Stomach (tissue), 19 donors: ENCODE measurements at places on chromosomes 2 and 18. TPM values are rescaled to one million over a fixed set of nuclear protein-coding genes. Genes with fewer than 3 reads are reported as not detected.

GRCh38 chr2:197704434-197705120, 592 bp upstream of the MARS2 start:
- H3K4me1 ChIP-seq, result peaks cover 43% of the 10 kb centered on the region
- no peak for DNase-seq
- H3K27me3 ChIP-seq, result no peaks in the 10 kb centered on the region

DNA sequence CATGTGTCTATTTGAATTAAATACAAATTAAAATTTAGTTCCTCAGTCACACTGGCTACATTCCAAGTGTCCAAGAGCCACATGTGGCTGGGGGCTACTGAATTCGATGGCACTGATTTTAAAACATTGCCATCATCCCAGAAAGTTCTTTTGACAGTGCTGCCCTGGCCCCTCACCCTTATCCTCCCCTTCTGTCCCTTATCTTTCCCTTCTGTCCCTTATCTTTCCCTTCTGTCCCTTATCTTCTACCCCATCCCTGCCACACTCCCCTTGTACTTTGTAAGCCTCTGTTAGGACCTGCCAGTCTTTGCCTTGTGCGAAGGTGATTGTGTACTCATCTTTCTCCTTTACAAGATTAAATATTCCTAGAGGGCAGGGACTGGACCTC, 85.2 kb downstream of the DNMT3A start:
- peaks cover 50% of the 10 kb centered on the region for H3K36me3 ChIP-seq
- H3K27me3 ChIP-seq, result no peaks in the 10 kb centered on the region
- H3K4me1 ChIP-seq, result peaks cover 23% of the 10 kb centered on the region
- no peak overlapping the region for H3K4me3 ChIP-seq
- peak overlapping the region; percentile 1 for H3K27ac ChIP-seq

- no peaks in the 10 kb centered on the region for H3K36me3 ChIP-seq
- H3K4me3 ChIP-seq, result no peak overlapping the region
- no peak overlapping the region for H3K27ac ChIP-seq
Observed at GRCh38 chr2:48016225-48017019, 110.1 kb upstream of the FBXO11 start.

DNA sequence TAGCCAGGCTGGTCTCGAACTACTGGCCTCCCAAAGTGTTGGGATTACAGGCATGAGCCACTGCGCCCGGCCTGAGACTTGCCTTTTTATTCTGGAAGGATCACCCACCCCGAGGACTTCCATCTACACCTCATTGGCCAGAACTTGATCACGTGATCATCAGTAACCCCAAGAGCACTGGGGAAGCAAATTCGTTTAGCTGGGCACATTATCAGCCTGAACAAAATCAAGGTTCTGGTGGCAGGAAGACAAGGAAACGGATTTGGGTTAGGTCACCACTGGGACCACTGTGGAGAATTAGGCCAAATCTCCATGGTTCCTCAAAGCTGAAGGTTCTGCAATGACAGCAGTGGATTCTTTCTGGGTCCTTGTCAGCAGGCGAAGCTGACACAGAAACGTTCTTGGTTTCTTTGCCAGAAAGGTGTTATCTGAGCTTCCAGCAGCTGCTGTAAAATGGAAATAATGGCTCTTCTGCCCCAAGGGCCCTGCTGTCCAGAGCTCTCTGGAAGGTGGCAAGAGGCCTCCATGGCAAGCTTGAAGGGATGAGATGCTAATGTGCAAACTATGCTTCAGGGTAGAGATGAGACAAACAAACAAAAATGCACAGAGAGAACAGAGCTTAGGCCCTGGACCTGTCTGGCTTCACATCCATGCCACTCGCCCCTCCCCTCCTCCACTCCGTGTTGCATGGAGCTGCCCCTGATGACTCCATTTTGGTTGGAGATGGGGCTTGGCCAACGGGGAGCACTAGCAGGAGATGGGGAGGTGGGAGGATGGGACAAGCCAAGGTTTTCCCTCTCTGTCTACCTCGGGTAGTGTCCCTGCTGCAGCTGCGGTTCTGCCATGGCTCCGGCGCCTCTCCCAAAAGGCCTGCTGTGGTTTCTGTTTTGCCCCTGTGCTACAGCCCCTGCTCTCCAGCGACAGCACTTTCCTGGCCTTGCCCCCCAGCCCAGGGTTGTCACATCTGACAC, 28.4 kb downstream of the TMEM177 start:
- H3K4me1 ChIP-seq, result peaks cover 4% of the 10 kb centered on the region
- DNase-seq, result no peak
- no peak overlapping the region for H3K27ac ChIP-seq
- no peaks in the 10 kb centered on the region for H3K27me3 ChIP-seq

DNA sequence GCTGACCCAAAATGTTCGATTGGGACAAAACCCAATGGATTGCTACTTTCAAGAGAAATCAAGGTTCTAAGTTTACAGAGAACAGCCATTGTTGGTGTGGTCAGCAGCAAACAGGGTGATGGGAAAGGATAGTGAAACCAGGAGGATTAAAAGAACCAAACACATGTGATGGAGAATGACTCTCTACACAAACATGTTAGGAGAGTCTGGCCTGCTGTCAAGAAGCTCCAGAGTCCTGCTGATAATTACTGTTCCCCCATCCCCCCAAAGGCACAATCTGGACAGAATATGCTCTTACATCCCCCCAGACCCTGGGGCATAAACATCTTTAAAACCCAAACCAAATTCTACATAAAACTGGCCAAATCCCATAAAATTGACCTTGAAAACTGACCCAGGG, 32.0 kb upstream of the ACYP2 start:
- H3K27ac ChIP-seq, result no peak overlapping the region
- H3K4me1 ChIP-seq, result no peaks in the 10 kb centered on the region
- no peaks in the 10 kb centered on the region for H3K27me3 ChIP-seq
- H3K36me3 ChIP-seq, result no peaks in the 10 kb centered on the region
- H3K4me3 ChIP-seq, result no peak overlapping the region

DNA sequence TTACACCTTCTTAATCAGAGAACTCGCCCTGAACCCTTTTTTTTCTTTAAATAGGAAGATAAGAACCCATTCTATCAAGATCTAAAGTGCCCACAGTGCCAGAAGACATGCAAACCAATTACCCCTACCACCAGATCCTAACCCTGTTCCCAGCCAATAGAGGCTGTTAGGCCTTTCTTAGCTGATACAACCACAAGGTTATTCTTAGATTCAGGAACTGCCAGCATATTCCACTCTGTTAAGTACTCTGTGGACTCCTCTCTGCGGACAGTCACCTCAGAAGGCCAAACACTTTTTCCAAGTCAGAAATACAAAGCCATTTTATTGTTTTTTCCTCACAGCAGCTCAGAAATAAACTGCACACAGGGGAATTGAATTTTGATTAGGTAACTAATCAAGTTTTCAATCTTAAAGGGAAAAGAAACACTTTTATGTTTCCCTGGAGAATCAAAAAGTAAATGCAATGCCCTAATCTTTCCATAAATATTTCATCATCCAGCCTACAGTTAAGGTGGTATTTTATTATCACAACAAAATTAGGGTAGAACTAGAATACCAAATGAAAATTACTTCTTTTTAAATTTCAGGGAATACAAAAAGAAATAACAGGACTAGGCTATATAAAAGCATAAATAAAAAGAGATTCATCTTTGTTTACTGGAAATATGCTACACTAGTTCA, 111.4 kb downstream of the NBAS start:
- no peak overlapping the region for H3K4me3 ChIP-seq
- H3K27me3 ChIP-seq, result no peaks in the 10 kb centered on the region
- DNase-seq, result no peak
- H3K36me3 ChIP-seq, result peaks cover 5% of the 10 kb centered on the region

The ATP6V1B1 gene
- not detected for total RNA-seq

DNA sequence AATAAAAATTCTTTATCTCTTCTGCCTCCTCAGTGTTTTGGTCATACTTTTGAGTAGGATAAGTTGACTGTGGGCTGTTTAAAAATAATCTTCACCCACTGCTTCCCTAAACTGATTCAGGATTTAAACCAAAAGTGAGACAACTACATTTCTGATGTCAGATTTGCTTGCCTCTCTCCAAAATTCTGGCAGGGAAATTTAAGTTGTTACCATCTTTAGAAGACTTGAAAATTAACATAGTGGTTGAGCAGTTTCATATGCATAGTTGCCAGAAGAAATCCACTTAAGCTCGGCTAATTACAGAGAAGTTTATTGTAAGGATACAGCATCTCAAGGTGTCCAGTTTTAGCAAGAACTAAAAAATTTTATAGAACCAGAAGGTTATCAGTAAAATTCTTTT, 57.0 kb downstream of the MAIP1 start:
- H3K36me3 ChIP-seq, result no peaks in the 10 kb centered on the region
- H3K4me1 ChIP-seq, result no peaks in the 10 kb centered on the region
- no peak overlapping the region for H3K4me3 ChIP-seq
- no peaks in the 10 kb centered on the region for H3K27me3 ChIP-seq

GRCh38 chr2:187451510-187451909, 3.5 kb upstream of the CALCRL start:
- no peak for DNase-seq
- H3K4me3 ChIP-seq, result no peak overlapping the region
- H3K27ac ChIP-seq, result no peak overlapping the region
- H3K4me1 ChIP-seq, result no peaks in the 10 kb centered on the region
- H3K36me3 ChIP-seq, result no peaks in the 10 kb centered on the region

DNA sequence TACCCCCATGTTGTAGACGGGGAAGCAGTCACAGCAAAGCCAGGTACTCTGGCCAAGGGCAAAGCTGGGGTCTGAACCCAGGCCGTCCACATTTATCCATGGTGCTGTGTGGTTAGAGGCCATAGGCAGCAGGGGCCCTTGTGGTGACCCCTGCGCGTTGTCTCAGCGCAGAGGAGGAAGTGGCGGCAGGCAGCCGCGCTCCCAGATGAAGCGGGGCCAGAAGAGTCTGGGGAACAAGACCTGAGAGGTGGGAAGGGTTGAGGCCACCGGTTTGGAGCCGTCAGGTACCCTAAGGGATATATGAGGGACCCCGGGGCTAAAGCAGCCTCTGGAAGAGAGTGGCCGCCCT, 770 bp downstream of the ZNF396 start:
- peak; percentile 70 for DNase-seq
- peaks cover 7% of the 10 kb centered on the region for H3K36me3 ChIP-seq
- peak overlapping the region; percentile 98 for H3K4me3 ChIP-seq
- no peaks in the 10 kb centered on the region for H3K27me3 ChIP-seq
- H3K4me1 ChIP-seq, result peaks cover 8% of the 10 kb centered on the region
- H3K27ac ChIP-seq, result peak overlapping the region; percentile 83

DNA sequence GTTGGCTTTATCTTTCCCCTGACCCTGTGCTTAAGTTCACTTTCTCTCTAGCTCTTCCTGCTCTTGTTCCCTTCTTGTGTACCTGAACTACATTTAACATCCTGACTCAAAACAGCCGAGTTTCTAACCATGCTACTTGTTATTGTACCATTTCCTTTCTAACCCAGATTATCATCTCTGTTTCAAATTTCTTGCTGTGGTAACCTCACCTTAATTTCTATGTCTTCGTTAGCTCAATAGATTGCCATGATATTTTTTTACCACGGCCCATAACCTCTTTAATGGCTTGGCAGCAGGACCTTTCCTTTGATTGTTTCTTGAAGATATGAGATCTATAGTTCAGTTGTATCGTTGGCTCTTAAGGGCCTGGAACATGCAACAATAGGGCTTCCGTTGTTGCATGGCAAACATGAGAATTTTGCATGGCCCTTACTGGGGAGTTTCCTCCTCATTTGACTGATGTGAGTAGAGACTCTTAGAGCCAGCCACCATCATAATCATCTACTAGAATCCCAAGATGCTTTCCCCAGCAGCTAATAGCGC, 11.1 kb downstream of the CFAP36 start:
- no peak overlapping the region for H3K4me3 ChIP-seq
- peaks cover 5% of the 10 kb centered on the region for H3K4me1 ChIP-seq
- H3K27me3 ChIP-seq, result no peaks in the 10 kb centered on the region
- no peak for DNase-seq
- peaks cover 79% of the 10 kb centered on the region for H3K36me3 ChIP-seq

DNA sequence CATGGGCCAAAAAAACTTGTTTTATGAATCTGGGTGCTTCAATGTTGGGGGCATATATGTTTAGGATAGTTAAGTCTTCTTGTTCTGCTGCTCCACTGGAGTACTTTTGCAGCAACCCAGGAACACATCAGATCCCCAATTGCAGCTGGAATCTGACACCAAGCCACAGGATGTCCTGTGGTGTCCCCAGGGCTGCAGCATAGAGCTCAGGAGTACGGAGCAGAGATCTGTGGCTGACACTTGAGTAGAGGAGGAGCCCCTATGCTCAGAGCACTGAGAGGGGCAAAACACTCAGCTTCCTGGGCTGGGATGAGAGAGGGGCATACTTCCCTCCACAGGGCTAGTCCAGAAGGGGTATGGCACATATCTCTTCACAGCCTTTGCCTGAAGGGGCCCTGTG, 138.9 kb upstream of the ERBB4 start:
- H3K36me3 ChIP-seq, result no peaks in the 10 kb centered on the region
- DNase-seq, result no peak
- H3K27me3 ChIP-seq, result no peaks in the 10 kb centered on the region

DNA sequence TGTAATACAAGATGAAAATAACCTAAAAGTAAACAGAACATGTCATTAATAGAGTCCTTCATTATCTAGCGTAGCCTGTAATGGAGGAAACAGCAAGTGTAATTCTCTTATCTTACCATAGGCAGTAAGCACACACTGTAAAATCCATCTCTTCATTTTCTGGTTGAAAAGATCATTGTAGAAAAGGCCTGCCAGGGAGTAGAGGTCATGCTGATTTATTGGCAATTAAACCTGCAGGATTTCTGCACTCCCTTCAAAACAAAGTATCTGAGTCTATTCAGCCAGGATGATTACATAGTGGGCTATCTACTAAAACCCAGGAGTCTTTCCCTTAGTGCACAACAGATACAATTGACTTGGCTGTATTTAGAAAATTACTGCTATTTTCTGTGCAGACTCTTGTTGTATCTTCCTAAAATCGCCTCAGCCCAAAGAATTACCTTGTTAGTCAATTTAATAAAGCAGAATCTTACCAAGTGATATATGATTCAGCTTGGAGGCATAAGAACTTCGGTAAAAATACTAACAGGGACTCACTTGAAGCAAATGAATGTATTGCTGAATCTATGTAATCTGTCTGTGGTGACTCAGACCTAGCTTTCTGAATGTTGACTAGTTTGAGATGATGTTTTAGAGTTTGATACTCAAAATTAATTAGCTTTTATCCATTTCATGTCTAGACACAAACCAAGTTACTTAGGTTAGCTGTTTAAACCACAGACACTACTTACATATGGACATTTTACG, 250.4 kb upstream of the STON1 start:
- no peaks in the 10 kb centered on the region for H3K27me3 ChIP-seq
- H3K27ac ChIP-seq, result no peak overlapping the region
- peak; percentile 13 for DNase-seq
- no peaks in the 10 kb centered on the region for H3K4me1 ChIP-seq
- H3K4me3 ChIP-seq, result no peak overlapping the region

The SUPT7L gene
- total RNA-seq, result 50.9 TPM
